ENCODE measurements at places on chromosomes 3 and 15.

DNA sequence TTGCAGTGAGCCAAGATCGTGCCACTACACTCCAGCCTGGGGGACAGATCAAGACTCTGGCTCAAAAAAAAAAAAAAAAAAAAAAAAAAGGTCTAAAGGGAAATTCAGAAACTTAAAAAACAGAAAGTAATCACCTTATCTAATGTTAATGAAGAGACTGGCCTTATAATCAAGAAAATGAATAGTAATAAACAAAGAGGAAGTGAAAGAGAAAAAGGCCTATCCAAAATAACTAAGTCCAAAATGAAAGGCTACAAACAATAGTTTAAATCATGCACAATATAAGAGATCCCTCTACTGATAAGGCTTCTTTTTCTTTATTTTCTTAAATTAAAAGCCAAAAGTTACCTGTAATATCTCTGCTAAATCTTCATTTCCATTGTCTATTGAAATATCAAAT, 37.1 kb upstream of the HDC start:
- no peak for DNase-seq

- DNase-seq, result no peak
These were observed 513 bp downstream of the CLASP2 start for GRCh38 chr3:33717616-33717865.

GRCh38 chr15:53869044-53869805, 109.0 kb upstream of the UNC13C start:
- no peak for DNase-seq

- DNase-seq, result peak; percentile 72
These were observed 98.2 kb downstream of the ANXA2 start for GRCh38 chr15:60299452-60300047.

- DNase-seq, result no peak
These were observed 857.3 kb downstream of the TUSC7 start for GRCh38 chr3:117566926-117567325.

GRCh38 chr3:60304112-60304511, 947.1 kb downstream of the FHIT start:
- DNase-seq, result no peak

DNA sequence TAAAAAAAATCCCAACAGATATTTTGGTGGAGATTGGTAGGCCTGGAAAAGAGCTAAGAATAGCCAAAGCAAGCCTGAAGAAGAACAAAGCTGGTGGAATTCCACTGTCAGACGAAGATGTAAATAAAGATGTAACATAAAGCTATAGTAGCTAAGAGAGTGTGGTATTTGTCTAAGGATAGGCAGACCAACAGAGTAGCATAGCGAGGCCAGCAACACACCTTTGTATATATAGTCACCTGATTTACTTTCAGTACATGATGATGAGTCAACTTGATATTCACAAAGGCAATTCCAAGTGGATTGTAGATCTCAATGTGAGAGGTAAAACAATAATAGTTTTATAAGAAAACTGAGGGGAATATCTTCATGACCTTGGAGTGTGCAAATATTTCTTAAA, 53.6 kb upstream of the SYN2 start:
- DNase-seq, result no peak

GRCh38 chr3:5217824-5218595, 30.5 kb downstream of the EDEM1 start:
- no peak for DNase-seq

Data from esophagus muscularis mucosa (tissue), 4 donors.